ENCODE measurements at places on chromosomes 13 and 19.

DNA sequence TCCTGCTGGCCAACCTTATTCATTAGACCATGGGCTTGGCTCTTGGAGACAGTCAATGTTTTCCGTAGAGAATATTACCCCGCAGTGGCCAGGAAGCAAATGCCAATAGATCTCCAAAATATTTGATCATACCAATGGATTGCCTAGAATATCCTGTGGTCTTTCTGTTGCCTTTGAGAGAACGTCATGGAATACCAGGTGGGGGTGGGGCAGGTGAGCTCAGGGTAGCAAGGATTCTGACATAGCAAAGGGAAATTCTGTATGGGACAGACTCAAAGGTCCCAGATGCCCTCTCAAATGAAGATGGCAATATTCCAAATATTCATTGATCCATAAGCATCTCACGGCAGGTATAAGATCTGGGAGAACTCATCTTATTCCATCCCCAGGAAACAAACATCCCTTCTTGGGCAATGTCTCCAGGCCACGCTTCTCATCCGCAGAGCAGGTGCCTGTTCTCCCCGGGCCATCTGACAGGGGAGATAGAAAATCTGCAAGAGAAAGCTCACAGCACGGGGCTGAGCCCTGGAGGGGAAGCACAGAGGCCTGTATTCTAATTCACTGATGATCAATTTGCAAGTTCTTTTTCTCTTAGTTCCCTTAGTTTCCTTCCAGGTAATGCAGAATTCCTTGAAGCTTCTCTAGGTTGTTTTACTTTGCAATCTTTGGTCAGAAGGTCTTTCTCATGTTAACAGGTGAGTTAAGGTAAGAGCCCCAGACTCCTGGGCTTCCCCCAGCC, 69.6 kb upstream of the TSHZ3 start:
- DNase-seq = no peak

- no peak for DNase-seq
These were observed 1.7 kb downstream of the CNMD start for GRCh38 chr13:52737965-52738364.

DNA sequence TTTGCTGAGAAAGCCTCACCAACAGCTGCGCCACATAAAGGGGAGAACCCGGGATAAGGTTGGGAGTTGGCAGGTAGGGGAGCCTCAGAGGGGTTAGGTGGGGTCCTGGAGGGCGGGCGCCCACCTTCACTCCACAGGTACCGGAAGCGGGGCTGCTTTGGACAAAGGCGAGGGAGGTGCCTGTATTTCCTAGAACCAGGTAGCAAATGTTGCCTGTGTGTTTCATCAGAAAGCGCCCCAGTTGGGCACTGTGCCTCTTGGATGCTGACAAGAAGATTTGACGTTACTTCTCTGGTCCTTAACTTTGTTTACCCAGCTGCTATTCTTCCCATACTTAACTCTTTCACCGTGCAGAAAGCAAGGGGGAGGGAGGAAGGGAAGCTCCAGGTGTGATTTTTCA, 278.9 kb downstream of the ZNF536 start:
- no peak for DNase-seq

GRCh38 chr19:56139847-56140582, 1.1 kb upstream of the ZNF444 start:
- no peak for DNase-seq

- no peak for DNase-seq
These were observed 60.1 kb upstream of the MYCBP2 start for GRCh38 chr13:77386880-77387606.

- no peak for DNase-seq
These were observed 110.2 kb downstream of the STK24 start for GRCh38 chr13:98466634-98467236.

DNA sequence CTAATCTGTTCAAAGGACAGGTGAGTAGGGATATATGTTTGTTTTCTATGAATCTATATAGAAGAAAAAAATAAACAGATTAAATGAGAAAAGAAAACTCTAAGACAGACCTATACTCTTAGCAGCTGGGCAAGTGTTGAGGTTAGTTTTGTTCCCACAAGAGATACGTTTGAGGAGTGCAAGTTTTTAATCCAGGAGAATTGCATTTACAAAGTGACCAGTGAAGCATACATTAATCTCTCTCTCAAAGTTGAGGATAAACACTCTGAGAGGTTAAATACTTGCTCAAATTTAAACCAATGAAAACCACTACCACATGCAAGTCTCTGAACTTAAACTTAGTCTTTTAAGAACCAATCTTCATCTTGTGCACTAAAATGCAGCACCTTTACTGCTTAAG, 930.5 kb upstream of the MIR17HG start:
- DNase-seq = no peak

DNA sequence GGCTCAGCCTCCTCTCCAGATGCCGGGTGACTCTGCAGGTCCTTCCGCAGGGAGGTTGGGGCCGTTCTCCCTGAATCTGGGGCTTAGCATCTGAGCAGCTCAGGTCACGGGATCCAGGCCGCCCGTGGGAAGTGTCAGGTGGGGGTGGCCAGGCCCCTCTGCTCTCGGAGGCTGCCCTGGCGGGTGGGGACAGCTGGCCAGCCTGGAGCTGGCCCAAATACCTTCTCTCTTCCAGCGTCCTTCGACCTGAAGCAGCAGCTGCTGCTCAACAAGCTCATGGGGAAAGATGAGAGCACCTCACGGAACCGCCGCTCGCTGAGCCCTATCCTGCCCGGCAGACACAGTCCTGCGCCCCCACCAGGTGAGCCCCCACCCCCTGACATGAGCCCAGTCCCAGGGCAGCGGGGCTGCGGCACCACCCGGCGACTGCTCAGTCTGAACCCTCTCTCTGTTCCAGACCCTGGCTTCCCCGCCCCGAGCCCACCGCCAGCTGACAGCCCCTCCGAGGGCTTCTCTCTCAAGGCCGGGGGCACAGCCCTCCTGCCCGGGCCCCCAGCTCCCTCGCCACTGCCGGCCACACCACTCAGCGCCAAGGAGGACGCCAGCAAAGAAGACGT, 19.1 kb downstream of the PEX11G start:
- no peak for DNase-seq

DNA sequence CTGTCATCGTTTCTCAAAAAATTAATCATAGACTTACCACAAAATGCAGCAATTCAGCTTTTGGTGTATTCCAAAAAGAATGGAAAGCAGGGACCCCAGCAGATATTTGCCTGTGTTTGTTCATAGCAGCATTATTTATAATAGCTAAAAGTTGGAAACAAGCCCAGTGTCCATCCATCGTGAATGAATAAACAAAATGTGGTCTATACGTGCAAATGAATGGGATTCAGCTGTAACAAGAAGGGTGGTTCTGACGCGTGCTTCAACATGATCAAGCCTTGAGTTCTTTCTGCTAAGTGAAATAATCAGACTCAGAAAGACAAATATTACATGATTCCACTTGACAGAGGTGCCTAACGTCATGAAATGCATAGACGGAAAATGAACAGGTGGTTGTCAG, 36.4 kb downstream of the PSG11 start:
- no peak for DNase-seq

- DNase-seq = no peak
These were observed 15.8 kb downstream of the MICOS13 start for GRCh38 chr19:5664515-5664914.
